ENCODE measurements at places on chromosomes 13 and 19.
A peak's percentile ranks its signal among the peaks of the same experiment; 100 is the strongest.

DNA sequence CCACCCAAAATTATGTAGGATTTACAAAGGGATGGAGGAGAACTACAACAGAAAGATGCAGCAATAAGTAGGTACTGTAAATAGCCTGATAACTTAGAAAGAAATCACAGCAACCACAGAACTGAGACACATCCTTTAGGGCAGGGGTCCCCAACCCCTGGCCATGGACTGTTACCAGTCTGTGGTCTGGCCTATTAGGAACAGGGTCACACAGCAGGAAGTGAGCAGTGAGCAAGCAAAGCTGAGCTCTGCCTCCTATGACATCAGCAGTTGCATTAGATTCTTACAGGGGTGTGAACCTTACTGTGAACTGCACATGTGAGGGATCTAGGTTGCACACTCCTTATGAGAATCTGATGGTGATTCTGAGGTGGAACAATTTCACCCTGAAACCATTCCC lies 997.6 kb downstream of the DIAPH3 start:
- no peak for DNase-seq

DNA sequence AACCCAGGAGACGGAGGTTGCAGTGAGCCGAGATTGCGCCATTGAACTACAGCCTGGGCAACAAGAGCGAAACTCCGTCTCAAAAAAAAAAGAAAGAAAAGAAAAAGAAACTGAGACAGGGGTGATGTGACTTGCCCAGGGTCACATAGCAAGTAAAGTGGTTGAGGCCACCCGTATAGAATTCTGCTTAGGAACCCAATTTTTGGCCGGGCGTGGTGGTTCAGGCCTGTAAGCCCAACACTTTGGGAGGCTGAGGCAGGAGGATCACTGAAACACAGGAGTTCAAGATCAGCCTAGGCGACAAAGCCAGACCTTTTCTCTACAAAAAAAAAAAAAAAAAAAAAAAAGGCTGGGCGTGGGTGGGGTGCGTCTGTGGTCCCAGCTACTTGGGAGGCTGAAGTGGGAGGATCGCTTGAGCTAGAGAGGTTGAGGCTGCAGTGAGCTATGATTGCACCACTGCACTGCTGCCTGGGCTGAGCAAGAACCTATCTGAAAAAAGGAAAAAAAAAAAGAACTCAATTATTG lies 1.3 kb downstream of the SNRPA start:
- DNase-seq = no peak

DNA sequence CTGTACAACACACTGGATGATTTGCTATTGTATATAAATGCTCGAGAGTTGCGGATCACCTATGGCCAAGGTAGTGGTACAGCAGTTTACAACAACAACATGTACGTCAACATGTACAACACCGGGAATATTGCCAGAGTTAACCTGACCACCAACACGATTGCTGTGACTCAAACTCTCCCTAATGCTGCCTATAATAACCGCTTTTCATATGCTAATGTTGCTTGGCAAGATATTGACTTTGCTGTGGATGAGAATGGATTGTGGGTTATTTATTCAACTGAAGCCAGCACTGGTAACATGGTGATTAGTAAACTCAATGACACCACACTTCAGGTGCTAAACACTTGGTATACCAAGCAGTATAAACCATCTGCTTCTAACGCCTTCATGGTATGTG lies 21.5 kb downstream of the OLFM4 start:
- DNase-seq = no peak

- DNase-seq = peak; percentile 65
These were observed 4.7 kb upstream of the IRS2 start for GRCh38 chr13:109790942-109791605.

DNA sequence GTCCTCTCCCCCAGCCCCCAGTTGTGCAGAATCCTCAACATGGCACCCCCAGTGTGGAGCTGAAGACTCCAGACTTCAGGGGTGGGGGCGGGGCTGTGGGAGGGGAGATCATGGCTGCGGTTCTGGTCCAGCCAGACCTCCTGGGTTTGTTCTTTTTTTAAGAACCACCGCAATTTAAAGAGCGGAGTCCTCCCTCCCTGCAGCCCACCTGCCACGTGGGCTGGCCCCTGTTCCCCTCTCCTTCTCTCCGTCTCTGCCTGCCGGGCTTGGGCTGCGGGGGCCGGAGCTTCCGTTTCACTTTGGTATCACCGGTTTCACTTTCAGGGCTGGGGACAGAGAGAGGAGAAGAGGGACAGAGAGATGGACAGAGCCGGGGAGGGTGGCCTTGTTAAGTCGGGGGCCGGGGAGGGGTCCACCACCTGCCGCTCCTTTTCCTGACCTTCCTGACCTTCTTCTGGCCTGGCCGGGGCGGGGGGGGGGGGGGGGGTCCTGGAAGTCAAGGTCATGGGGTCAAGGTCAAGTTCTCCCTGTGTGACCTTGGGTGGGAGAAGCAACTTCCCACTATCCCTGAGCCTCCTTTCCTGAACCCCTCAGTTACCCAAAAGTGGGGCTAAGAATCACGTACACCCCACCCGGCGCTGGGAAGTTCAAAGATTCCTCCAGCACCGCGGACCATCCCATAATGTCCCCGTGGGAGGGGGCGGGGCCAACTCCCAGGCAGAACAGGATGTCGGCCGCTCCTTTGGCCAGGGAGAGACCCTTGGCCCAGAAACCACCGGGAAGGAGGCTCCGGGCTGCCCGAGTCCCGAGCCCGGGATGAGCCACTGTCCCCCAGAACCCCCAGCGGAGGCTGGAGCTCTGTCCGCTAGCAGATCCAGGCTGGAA lies 11.3 kb upstream of the ZBTB7A start:
- DNase-seq = peak; percentile 34

DNA sequence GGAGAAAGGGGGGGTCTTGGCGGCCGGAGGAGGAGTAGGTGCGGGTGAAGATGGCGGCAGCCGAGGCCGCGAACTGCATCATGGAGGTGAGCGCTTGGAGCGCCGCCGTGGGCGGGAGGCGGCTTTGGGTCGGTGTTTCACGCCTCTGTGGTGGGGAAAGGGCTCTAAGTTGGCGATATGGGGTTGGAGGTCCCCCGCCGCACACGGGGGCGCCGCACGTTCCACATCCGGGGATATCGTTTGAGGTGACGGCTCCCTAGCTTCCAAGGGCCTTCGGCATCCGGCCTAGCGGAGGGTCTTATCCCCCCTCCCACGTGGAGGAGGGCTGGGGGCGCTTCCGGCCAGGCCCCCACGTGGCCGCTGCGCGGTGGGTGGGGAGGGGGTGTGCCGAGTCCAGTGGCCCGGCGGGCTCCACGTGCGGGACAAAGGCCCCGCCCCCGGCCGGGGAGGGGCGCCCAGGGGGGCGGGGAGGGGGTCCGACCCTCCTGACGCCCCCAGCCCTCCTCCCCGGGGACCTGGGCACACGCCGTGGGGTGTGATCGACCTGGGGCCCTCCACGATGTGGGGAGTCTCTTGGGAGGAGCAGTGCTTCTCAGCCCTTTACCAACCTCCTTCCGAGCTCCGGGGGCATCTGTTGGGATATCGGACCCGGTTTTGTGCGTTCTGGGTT lies at the start of gene PRMT1:
TSS of gene PRMT1 (plus strand) at position 41 of the 670 bp plus-strand sequence. CDS start at position 51, 10 bp downstream.
- DNase-seq = no peak

- DNase-seq = peak; percentile 59
These were observed 109.5 kb downstream of the TBC1D4 start for GRCh38 chr13:75372517-75372916.

DNA sequence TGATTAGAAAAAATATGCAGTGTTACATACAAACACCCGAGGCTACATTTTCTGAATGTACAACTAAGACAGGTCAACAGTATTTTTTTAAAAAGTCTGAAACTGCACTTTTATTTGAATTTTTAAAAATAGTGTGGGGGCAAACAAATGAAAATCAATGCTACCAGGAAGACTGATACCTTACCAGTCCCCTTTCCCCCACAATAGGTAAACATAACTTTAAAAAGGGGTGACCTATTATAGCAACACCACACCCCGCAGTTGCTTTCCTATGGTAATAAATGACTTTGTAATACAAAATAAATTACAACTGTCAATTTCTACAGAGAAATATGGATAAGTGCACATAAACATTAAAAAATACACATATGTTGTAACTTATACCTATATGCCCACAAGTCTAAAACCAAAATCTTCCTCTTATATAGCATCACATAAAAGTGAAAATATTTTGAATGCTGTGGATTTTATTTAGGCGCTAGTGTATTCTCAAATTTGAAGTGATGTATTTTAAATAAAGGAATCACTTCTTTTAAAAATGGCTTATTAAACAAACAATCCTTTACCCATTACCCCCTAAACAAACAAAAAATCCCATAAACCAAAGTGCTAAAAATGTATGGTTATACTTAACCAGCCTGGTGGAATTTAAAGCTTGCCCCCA lies 63.1 kb downstream of the KCNRG start:
- DNase-seq = no peak
